Caki2 (cell line): ENCODE measurements at places on chromosomes 4 and X.

GRCh38 chr4:117545039-117545438, 459.7 kb upstream of the TRAM1L1 start:
- DNase-seq = no peak

DNA sequence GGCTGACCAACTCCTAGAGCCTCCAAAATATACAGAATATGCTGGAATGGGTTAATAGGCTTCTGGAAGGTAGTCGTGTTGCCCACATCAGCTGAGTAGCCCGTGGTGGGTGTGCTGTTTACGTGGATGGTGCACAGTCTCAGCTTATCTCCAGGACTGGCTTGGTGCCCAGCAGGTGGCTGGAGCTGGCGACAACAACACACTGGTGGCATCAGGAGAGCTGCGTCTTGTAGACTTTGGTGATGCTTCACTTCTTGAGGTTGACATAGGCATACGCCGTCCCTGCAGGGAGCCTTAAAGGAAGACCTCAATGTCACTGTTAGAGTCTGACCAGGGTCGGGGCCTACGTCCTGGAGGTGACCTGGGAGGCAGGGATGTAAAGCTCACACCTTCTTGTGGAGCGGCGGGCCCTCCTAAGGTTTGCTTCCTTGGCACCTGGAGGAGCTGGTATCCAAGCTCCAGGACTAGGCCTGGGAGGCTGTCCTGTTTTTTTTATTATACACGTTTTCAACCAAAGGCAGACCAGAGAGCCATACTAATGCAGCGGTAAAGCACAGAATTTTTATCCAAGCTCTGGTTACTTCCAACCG, 26.5 kb upstream of the RBMX start:
- no peak for DNase-seq

DNA sequence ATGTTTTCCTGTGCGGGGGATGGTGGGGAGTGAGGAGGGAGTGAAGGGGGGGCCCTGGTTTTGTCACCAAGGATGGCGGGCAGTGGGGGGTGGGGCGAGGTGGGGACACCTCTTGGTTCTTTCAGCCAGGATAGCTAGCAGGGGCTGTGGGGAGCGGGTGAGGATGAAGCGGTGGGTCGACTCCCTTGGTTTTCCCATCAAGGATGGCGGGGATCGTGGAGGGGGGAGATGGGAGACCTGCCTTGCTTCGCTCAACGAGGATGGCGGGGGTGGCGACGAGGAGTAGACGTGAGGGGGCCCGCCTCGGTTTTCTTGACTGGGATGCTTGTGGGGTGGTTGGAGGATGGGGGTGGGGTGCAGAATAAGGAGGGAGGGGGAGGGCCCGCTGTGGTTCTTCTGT, 643 bp downstream of the FHL1 start:
- DNase-seq = no peak

GRCh38 chr4:36024901-36025660, 219.2 kb downstream of the ARAP2 start:
- DNase-seq = no peak

DNA sequence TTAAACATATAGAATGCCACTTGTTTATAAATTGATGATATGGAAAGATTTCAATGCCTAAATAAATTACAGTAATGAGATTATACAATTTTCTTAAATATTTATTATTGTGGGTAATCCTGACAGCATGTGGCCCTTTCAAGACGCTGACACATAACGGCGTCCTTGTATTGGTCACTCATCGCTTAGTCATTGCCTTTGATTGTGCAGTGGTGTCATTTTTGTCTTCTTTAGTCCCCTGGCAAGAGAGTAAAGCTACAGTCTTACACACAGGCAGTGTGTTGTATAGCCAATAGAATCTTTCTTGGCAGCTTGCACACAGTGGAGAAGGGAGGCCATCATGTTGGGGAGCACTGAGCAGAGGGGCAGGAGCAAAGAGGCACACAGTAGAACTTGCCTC, 361.8 kb upstream of the GALNT7 start:
- DNase-seq = no peak

- no peak for DNase-seq
Measured at GRCh38 chr4:188279184-188279583, 139.9 kb downstream of the TRIML1 start.

- DNase-seq = no peak
Measured at GRCh38 chr4:12050357-12050756, 621.7 kb upstream of the HS3ST1 start.

GRCh38 chrX:134909261-134909660, 81.5 kb upstream of the SMIM10 start:
- DNase-seq = no peak

DNA sequence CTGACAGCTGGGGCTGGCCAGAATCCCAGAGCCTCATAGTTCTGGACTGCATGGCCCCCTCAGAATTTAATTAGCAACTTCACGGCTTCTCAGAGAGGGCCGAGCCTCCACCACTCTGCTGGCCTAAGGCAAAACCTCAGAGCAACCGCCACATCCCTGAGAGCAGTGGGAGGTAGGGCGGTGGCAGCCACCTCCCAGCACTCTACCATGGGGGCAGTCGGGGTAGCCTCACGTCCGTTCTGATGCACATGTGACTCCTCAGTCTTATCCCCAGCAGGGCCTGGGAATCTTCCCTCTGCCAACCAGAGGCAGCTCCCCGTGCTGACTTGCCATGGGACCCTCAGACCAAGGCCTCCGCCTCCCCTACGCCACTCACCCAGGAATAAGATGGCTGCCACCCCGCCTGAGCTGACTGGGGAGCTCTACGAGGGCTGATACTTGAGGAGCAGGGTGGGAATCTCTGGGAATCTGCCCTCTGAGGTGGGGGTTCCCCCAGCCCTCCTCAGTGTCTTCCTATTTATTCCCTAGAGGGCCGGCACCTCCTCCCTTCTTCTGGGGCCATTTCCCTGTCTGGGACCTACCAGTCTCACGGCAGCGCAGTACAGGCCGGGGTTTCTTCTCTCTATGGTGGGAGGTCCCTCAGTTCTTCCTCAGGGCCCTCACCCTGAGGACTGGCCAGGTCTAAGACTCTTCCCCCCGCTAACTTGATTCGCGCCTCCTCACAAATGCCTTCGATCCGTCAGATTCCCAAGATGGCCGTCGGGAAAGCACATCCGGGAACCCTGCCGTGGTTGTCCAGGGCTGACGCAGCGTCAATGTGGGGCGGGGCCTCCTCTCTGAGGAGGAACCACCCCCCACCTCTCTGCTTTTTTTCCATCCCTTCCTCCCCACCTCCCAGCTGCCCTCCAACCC, at the start of gene MAGEC2:
MAGEC2 (minus strand) TSS at position 769 of the 912 bp plus-strand sequence. CDS start 1,303 bp downstream, outside the sequence.
- no peak for DNase-seq

GRCh38 chr4:147735413-147736301, 3.8 kb downstream of the ARHGAP10 start:
- DNase-seq = no peak

- DNase-seq = no peak
Measured at GRCh38 chrX:24493740-24494581, 28.9 kb downstream of the PDK3 start.

DNA sequence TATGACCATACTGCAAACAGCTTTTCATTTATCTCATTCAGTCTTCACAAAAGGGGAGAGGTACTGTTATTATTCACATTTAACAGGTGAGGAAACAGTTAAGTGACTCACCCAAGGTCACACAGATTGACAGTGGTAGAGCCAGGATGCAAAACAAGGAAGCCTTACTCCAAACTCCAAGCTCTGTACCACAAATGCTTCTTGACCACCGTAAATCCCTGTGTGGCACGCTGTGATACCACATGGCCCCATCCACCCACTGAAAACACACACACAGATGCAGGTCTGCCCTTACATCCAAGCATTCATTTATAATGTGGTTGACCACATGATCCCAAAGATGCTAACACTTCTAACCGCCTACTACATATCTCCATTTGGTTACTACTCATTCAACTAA, 129.5 kb downstream of the TSPAN5 start:
- DNase-seq = no peak

DNA sequence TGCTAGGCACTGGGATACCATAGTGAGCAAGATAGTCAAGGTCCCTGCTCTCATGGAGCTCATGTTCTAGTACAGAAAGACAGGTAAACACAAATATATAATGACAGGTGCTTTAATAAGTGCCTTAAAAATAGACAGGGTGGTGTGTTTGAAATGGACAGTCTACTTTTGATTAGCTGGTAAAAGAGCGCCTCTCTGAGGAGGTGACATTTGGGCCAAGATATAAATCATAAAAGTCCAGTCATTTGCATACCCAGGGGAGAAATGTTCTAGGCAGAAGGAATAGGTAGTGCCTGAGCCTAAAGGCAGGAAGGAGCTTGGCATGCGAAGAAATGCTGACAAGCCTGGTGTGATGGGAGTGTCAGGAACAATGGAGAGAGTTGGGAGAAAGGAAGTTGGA, 83.6 kb downstream of the DNAAF6 start:
- DNase-seq = no peak

DNA sequence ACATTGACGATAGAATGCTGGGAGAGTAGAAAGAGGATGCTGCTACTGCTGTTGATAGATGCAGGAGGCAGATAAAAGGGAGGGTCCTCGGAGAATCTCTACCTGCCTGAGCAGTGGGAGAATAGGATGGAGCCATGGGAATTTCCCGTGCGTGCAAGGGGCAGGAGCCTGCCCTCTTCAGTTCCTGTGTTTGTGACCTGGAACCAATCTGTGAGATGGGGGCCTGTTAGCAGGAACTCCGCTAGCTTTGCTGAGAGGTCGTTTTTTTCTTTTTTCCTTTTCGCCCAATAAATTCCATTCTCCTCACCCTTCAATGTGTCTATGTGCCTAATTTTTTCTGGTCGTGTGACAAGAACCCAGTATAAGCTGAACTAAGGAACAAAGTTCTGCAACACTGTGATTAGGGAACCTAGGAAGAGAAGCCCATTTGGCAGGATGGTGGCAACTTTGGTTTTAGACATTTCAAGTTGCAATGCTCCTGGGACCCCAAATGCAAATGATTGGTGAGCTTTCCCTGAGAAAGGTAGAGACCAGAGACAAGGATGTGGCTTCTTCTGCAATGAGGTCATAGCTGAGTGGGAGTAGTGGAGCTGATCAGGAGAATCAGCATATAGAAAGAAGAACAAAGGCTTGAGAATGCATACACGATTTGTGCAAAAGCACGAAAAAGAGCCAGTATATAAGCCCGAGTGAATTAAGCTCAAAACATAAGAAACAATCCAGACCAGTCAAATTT, 23.9 kb downstream of the SLC39A8 start:
- DNase-seq = no peak

- DNase-seq = peak; percentile 43
Measured at GRCh38 chr4:8528713-8529112, 51.5 kb upstream of the GPR78 start.

- no peak for DNase-seq
Measured at GRCh38 chrX:109830157-109830703, 97.2 kb upstream of the ACSL4 start.

DNA sequence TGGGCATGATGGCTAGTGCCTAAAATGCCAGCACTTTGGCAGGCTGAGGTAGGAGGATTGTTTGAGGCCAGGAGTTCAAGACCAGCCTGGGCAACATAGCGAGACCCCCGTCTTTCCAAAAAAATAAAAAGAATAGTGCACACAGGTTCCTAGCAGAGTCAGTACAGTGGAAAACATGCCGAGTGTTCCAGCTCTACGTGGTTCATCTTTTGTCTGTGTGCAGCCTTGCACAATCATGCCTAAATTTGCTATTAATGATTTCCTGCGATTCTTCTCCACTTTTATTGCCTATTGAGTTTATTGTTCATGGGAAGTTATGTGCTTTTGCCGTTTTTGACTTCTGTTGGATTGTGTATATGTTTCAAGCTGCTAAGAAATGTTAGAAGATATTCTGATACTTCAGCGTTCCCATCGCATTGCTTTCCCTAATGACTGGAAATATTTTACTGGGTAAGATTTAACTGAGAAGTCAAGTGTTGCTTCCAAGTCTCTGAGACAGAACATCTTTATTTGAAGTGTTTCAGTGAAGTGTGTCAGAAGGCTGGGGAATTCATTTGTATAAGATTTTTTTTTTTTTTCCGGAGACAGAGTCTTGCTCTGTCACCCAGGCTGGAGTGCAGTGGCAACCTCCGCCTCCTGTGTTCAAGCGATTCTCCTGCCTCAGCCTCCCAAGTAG, 11.3 kb downstream of the DOCK11 start:
- peak; percentile 44 for DNase-seq

GRCh38 chrX:105228602-105229001, 8.1 kb upstream of the TEX13A start:
- DNase-seq = no peak

DNA sequence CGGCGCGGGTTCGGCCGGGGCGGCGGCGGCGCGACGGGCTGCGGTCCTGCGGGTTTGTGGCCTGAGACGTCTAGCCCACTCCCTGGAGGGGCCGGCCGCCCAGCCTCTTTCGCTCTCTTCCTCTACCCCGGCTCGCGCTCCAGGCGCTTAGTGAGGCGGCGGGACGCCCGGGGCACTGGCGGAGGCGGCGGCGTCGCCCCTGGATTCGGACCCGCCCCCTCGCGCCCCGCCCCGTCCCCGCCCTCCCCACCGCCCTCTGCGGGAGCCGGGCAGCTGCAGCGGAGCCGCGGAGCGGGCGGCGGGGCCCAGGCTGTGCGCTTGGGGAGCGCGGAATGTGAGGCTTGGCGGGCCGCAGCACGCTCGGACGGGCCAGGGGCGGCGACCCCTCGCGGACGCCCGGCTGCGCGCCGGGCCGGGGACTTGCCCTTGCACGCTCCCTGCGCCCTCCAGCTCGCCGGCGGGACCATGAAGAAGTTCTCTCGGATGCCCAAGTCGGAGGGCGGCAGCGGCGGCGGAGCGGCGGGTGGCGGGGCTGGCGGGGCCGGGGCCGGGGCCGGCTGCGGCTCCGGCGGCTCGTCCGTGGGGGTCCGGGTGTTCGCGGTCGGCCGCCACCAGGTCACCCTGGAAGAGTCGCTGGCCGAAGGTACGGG, at the start of gene BMP2K:
BMP2K (plus strand) TSS at position 272 of the 650 bp plus-strand sequence; CDS start at position 466, 194 bp downstream.
- DNase-seq = no peak

- DNase-seq = no peak
Measured at GRCh38 chr4:176001151-176002006, 64.3 kb upstream of the WDR17 start.

GRCh38 chr4:3436798-3437581, 4.8 kb upstream of the HGFAC start:
- peak; percentile 82 for DNase-seq

GRCh38 chr4:148749403-148749802, 307.2 kb upstream of the NR3C2 start:
- DNase-seq = peak; percentile 23

GRCh38 chrX:153525451-153525850, 8.0 kb downstream of the ATP2B3 start:
- no peak for DNase-seq

- DNase-seq = no peak
Measured at GRCh38 chrX:108696690-108697089, 39.7 kb downstream of the IRS4 start.

DNA sequence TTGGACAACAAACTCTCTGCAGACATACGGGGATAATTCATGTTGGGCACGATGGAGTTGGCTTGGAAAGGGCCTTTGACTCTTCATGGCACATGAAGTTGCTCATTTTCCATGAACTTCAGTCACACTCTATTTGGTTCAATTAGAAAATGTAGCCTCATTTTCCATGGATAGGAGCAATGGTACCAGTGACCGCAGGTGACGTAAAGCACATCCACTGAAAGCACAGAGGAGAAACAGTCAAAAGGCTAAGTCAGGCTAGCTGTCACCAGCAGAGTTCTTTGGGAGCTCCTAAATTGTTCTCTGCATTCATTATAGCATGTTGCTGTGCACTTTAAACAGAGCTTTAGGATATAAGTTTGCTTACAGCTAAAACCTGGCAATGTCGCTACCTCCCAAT, 39.9 kb upstream of the MAP3K15 start:
- DNase-seq = no peak

- DNase-seq = no peak
Measured at GRCh38 chr4:134560728-134561127, 359.1 kb upstream of the PABPC4L start.

GRCh38 chr4:33543941-33544450, 2700.3 kb downstream of the ARAP2 start:
- DNase-seq = no peak

- peak; percentile 19 for DNase-seq
Measured at GRCh38 chr4:26081795-26082498, 167.9 kb downstream of the SMIM20 start.
